ENCODE measurements at places on chromosomes 11 and 22.

GRCh38 chr11:77093987-77094840, 8.4 kb upstream of the OMP start:
- DNase-seq = no peak

- no peak for DNase-seq
These were observed 29.5 kb downstream of the MMP27 start for GRCh38 chr11:102676084-102676483.

- peak; percentile 52 for DNase-seq
These were observed 673 bp upstream of the MYO7A start for GRCh38 chr11:77127235-77127911.

DNA sequence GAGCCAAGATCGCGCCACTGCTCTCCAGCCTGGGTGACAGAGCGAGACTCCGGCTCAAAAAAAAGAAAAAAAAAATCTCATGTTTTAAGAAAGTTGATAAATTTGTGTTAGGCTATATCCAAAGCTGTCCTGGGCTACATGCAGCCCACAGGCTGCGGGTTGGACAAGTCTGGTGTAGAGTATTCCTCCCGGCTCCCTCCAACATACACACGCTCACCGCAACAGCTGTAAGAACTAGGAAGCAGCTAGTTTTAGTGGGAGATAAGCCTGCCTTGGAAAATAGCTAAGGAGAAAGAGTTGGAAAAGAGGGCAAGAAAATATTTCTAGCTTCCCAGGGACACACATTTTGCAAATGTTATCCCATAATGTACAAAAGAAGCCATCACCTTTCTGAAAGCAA, 46.6 kb downstream of the CELF1 start:
- no peak for DNase-seq

DNA sequence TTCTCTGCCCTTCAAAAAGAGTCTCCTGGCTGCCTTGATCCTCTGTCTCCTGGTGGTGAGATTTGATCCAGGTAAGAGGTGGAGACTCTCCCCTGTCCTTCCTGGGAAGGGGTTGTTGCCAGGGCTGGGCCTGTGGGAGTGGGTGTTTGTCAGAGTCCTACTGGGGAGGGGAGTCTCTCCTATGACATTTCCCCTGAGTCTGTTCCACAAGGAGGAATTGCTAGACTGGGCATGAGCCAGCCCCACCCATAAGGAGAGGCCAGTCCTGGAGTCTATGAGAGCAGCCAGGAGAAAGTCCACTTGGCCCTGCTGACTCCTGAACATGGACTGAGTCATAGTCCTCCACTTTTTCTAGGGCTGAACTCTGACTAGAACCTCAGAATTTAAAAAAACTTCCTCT, 7.4 kb downstream of the PEX26 start:
- DNase-seq = peak; percentile 29

DNA sequence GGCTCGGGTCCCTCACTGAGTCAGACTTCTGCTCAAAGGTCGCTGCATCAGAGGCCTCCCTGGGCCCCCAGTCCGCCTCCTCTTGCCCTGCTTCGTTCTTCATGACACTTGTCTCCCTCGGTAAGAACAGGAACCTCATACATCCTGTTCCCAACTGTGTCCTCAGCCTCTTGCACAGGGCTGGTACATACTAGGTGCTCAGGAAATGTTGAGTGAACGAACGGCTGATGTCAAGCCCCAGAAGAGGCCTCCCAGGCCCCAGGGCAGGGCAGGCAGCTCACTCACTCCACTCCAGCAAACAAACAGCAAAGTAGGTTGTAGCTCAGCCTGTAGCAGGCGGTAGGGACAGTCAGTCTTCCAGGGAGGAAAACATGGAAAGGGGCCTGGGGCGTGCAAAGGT, 17.2 kb downstream of the SYNGR1 start:
- DNase-seq = no peak

DNA sequence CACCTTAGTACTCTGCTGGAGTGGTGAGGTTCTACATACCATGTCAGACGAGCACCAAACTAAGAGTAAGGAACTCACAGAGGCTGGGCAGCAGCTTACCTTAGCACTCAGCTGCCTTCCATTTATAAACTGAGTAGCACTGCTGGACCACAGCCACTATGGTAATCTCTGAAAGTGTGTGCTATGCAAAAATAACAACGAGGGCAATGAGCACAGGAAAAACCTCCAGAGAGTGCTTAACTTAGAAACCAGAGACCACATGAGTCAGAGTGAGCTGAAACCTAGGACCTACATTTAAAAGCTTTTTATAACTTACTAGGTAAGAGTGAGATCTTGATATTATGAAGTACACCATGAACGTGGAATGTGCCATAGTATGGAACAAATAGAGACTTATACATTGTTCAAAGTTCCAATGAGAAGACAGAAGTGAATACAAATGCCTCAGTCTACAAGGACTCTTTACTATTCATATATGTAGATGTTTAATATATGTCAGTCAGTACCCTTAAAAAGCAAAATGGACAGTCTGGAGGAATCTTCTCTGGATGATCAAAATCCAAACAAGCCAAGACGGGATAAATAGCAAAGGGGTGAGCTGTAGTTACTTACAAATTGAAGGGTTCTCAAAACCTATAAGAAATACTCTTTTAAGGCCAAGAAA, 17.2 kb upstream of the CD59 start:
- DNase-seq = peak; percentile 25

- no peak for DNase-seq
These were observed 12.7 kb upstream of the CAPN5 start for GRCh38 chr11:77054084-77054483.

DNA sequence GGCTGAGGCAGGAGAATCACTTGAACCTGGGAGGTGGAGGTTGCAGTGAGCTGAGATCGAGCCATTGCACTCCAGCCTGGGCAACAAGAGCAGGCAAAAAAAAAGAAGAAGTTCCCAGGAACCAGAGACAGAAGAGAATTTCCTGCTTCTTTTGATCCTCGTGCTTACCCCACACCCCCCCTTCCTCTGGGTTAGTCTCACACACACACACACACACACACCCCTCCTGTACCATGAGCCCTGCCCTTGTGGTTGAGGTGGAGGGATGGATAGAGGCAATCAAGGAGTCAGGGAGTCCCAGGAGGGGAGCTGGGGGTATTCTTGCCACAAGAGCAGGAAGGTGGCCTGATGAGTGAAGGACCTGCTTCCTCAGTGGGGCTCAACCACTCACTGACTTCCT, 4.1 kb upstream of the UBE2L6 start:
- no peak for DNase-seq

DNA sequence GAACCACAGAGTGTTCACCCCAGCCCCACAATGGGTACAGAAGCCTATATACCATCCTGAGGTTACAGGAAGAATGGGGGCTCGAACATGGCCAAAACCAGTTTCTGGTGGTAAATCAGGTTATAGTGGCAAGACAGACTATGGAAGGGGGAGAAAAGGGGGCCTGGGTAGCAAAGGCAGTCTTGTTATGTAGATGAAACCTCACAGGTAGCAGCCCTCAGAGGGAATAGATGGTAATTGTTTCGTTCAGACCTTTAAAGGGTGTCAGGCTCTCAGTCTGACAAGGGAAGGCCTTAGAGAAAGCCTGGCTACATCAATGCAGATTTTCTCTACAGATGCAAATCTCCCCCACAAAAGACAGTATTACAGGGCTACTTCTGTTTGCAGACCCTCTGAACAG, 3.4 kb downstream of the CAPN1 start:
- no peak for DNase-seq

DNA sequence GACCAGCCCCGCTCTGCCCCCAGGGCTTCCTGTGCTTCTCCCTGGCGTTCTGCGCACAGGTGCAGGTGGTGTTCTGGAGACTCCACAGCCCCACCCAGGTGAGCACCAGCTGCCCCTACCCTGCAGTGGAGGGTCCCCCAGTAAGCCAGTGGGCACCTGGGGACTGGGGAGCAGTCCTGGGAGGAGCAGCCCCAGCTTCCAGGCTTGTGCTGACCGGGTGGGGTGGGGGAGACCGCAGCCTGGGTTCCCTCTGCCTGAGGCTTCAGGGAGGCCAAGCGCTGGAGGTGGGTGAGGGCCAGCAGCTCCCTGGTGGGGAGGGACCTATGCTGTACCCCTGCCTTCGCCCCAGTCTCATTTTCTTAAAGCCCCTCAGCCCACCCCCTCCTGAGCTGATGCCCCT, 6.9 kb downstream of the TSPAN32 start:
- DNase-seq = no peak

DNA sequence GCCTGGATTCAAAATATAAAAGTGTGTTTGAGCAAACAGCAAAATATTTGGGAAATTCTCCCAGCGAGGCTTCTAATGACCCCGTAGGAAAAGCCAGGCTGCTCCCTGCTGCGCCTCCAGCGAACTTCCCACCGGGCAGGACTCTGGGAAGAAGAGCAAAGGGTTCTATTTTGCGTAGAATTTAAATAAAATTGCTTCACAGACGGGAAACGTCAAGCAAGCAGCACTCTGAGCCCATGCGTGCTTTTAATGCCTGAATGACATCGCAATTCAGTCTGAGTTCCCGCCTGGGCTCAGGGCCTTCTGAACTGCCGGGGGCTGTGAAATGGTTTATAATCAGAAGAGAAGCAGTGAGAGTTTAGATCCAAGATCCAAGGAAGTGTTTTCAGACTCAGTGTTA, 775.1 kb downstream of the BRD1 start:
- no peak for DNase-seq

- DNase-seq = no peak
These were observed 102.1 kb upstream of the FAT3 start for GRCh38 chr11:92122561-92122960.
